ENCODE measurements at places on chromosomes 12 and 14.

DNA sequence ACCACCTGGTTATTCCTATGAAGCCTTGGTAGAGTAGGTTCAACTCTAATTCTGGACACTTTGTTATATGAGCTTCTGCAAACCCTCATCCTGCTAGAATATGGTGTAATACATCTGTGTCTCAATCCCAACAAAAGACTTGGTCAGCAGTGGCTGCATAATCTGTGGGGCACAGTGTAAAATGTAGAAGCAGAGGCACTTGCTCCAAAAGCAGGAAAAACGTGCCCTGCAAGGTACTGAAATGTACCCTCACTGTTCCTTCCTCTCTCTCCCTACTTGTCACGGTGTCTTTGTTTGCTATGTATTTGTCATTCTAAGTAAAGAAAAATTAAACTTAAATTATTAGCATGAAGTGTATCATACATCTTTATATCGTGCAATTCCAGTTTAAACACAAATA lies 267.9 kb downstream of the BCL11B start:
- no peak for DNase-seq

GRCh38 chr14:69654116-69654515 lies 42.7 kb downstream of the SUSD6 start:
- no peak for DNase-seq

GRCh38 chr14:62778852-62779251 lies 266.4 kb downstream of the KCNH5 start:
- DNase-seq: no peak

DNA sequence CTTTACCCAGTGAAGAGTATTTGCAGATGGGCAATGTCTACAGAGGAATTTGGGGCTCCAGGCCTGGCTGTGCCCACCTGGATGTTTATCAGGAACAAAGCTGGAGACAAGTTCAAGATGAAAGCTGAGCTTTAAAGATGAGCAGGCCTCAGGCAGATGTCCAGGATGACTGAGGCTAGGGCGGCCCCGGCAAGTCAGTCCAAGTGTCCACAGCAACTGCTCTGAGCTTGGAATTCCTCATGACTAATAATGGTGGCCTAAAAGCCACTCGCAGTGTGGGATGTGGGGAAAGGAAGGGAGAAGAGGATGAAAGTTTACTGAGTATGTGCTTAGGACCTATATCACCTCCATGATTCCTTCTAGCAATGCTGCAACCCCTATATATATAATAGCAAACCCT lies 128.2 kb upstream of the NOS1 start:
- DNase-seq: no peak

DNA sequence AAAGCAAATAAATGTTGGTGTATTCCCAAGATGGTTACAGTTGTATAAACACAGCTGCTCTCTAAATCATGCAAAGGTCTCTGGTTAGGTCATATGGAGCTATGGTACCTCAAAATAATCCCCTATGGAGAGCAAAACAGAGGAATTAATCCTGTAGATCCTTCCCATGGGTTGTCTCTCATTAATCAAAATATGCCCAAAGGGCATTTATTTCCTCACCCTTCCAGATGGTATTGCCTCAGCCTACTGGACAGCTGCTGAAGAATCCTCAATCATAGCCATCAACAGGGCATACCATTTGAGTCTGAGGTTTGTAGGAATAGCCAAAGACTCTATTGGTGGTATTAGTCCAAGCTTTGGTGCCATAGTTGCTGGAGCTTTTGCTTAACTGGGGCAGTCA lies 360.9 kb downstream of the RPL10L start:
- DNase-seq: no peak
